Stimulated activated CD8-positive, alpha-beta memory T cell treated with anti-CD3 and anti-CD28 coated beads, Interleukin-15, amount 100 ng/mL, for 4 hours (primary cell): ENCODE measurements at places on chromosomes 4 and X.

- no peak for DNase-seq
Observed at GRCh38 chrX:99782516-99783040, 627.5 kb downstream of the PCDH19 start.

DNA sequence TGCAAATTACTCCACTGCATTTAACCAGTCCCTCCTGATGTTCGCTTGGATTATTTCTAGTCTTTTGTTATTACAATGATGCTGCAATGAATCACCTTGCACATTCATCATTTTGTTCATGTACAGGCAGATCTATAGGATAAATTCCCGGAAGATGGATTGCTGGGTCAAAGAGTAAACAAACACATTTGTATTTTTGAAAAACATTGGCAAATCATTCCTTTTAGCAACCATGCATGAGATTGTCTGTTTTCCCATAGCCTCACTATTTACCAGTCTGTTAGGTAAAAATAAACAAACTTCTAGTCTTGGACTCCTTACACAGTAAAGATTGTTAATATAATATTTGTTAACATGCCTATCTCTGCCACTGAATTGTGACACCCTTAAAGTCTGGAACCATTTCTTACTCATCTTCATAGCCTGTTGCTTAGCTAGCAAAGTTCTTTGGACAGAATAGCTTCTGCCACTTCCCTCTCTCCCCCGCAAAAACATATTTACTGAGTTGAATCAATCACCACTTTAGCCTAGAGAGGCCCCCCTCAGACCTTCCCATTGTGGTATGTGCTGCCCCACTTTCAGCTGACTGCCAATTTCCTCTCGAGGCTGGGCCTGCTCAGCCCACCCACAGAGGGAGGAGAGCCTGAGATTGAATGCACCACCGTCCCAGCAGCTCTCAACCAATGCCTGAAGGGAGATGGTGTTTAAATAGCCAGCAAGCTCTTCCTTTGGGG is 108.4 kb upstream of the ATXN3L start:
- DNase-seq: no peak

DNA sequence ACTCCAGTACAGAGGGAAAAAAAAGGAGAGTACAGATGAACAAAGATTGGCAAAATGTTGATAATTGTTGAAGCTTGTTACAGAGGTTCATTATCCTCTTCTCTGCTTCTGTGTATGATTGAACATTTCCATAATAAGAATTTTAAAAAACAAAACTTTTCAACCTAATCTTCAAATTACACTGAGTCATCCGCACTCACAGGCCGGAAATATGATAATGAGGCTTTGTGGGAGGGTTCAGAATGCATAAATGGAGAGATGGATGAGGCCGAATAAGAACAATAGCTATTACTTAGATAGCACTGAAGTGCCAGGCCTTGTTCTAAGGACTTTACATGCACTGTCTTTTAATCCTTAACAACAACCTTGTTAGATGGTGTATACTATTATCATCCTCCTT is 4.6 kb upstream of the ERCC6L start:
- DNase-seq: no peak

- DNase-seq: no peak
Observed at GRCh38 chr4:54228961-54229501, at the start of gene PDGFRA. TSS of gene PDGFRA (plus strand) at chr4:54229293. CDS start at chr4:54258769, 29,476 bp downstream.

DNA sequence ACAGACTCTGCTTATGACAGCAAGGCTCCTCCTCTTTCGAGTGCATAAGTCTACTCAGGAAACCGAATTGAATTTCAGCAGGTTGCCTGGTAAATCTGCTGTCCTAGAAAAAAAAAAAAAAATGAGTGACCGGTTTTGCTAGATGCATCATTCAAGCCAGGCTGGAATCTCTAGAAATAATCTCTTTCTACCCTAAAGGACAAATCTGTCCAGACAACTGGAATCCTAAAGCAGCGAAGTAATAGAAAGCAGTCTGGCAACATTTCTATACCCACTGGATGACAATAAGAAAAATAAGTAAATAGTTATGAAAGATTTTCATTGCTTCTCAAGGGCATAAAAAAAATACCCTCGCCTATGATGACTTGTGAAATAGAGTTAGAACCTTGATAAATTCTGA is 703.5 kb downstream of the RPA4 start:
- DNase-seq: no peak

- no peak for DNase-seq
Observed at GRCh38 chr4:31059753-31060522, 339.8 kb downstream of the PCDH7 start.

DNA sequence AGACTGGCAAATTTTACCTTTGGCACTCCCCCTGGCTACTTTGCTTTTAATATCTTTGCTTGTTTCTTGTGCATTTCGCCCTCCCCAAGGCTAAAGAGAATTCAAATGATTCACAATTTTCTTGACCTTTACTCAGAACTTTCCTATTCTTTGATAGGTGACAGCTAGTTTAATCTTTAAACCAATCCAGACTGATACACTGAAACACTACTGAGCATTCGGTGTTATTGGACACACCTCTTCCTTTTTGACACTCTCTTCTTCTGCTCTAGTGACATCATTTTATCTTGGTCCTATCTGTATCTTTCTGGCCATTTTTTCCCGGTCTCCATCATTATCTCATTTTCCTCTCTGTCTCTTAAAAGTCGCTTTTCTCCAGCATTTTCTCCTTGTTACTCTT is 103.1 kb downstream of the IL1RAPL2 start:
- DNase-seq: no peak

GRCh38 chrX:111244235-111244750 is 26.0 kb downstream of the CAPN6 start:
- no peak for DNase-seq

- DNase-seq: no peak
Observed at GRCh38 chr4:187433141-187433540, 562.4 kb upstream of the ZFP42 start.

DNA sequence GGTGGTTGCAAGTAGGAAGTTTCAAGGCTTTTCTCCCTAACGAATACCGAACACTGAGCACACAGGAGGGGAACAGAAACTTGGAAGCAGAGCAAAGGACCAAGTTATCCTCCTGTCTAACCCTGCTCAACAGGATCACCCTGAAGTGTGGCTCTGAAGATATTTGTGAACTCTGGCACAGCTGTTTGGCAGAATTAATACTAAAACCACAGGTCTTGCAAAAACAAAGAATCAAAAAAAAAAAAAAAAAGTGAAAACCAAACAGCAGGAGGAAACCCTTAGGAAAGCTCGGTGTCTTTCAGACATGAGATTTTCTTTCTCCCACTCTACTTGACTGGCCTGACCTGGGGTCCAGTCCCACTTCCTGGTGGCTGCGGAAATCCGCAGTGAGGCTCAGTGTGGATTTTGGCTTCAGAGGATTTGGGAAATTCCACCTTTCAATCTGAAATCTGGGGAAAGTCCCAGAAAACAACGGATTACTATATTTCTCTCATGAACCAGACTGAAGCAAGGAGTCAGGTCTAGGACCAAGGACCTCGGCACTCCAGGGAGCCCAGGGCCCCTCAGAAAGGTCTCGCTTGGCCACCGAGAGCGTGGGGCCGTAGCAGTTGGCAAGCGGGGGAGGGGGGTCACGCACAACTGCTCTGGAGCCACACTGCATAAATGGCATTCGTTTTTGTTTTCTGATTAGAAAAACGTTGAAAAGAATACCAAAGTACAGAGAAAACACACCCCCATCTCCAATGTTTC is 867 bp downstream of the TIFA start:
- no peak for DNase-seq

- no peak for DNase-seq
Observed at GRCh38 chr4:79287076-79287475, 38.8 kb downstream of the NAA11 start.

GRCh38 chrX:97399400-97399799 is 515.7 kb downstream of the RPA4 start:
- no peak for DNase-seq

GRCh38 chr4:175330652-175331051 is 412.5 kb downstream of the ADAM29 start:
- no peak for DNase-seq

GRCh38 chrX:55480390-55481062 is 9.1 kb downstream of the USP51 start:
- no peak for DNase-seq

DNA sequence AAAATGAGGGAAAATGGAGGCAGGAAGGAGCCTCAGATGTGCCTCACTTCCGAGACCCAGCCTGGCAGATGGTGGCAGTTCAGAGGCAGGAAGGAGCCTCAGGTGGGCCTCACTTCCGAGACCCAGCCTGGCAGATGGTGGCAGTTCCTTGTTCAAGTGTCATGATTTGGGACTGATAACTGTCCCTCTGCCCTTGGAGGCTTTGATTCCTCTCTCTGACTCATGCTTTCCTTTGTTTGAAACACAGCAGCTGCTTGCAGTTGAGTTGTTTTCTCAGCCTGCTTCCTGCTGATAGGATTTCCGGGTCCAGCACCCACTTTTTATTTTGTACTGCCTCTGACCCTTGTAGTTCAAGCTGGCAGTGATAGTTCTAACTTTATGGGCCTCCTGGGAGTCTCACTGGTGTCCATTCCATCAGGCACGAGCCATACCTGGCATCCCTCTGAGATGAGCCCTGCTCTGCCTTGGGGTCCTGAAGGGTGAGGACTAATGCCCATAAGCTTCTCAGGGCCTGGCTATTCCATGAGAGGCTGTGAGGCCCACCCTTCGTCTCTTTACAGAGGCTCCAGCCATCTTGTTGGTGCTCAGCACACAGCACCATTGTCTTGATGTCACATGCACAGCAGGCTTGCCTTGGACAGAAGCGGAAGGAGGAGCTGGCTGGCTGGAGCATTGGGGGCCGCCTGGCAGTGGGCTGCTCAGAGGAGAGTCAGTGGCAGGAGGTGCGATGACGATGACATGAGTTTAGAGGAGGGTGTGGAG is 13.0 kb downstream of the RGS12 start:
- DNase-seq: no peak

DNA sequence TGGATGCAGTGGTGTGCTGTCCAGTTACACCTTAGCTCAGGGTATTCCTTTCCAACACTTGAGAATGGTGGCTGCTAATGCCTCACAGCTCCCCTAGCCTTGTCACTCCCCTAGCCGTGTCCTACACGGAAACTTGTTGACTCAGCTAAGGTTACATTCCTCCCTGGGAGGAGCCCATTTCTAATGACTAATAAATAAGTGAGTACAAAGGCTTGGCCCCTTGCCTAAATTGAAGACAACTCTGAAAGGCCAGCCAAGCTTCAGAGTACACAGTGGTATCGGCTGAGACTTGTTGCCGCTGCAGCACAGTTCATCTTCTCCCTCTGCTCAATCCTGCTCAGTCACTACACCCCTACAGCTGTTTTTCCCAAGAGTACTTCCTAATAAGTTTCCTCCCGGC is 21.2 kb upstream of the SLC25A31 start:
- DNase-seq: no peak

- no peak for DNase-seq
Observed at GRCh38 chrX:17984415-17984814, 123.3 kb upstream of the RAI2 start.

GRCh38 chr4:145709336-145709735 is 29.4 kb downstream of the C4orf51 start:
- no peak for DNase-seq

GRCh38 chrX:46587158-46587557 is 13.6 kb downstream of the CHST7 start:
- DNase-seq: no peak
